ENCODE measurements at places on chromosomes 16 and 17. TPM values are rescaled to one million over a fixed set of nuclear protein-coding genes. Genes with fewer than 3 reads are reported as not detected.

The STAC2 gene
- 0.93 TPM for total RNA-seq

The TIMP2 gene
- 222 TPM for total RNA-seq

The PYCARD gene
- 37.8 TPM for total RNA-seq

The HSPB9 gene
- total RNA-seq, result not detected

The SEC14L5 gene
- 0.11 TPM for total RNA-seq

The PIMREG gene
- total RNA-seq, result 31.8 TPM
